Natural killer cell (primary cell): ENCODE measurements at places on chromosomes 7 and 10.
A peak's percentile ranks its signal among the peaks of the same experiment; 100 is the strongest.

- no peak overlapping the region for H3K4me3 ChIP-seq
- no peak overlapping the region for H3K27ac ChIP-seq
- no peaks in the 10 kb centered on the region for H3K4me1 ChIP-seq
- no peaks in the 10 kb centered on the region for H3K36me3 ChIP-seq
Observed at GRCh38 chr7:24587853-24588252, 14.6 kb downstream of the PALS2 start.

DNA sequence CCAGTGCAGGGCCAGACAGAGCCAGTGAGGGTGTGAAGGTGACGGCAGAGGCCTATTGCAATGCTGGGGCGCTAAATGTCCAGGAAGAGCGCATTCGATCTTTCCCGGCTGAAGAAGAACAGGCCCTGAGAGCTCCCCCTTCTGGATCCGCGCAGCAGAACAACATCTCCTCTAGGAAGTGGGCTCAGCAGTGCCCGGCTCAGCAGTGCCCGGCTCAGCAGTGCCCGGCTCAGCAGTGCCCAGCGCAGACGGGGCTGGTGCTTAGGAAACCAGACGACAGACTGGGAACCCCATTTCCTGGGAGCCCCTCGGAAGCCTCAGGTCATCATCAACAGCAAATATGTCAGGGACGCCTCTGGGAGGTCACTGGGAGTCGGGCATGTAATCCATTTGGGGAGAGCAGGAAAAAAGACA lies 4.7 kb upstream of the NOS3 start:
- no peaks in the 10 kb centered on the region for H3K36me3 ChIP-seq
- peak; percentile 78 for DNase-seq

DNA sequence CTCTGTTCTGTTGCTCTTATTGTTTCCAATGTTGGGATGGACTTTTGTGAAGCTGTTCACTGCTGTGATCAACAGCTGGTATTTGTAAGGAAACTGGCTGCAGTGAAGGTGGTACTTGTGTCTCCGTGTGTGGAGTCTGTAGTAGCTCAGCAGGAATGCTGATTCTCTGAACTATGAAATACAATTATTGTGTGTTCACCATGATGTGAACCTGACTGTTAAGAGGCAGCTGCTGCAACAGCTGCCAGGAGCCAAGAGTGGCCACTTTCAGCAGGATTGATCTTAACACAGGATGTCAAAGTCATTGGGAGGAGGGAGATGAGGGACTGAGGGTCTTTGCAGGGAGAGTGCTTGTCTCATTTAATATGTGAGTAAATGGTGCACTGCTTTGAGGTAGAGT lies 13.9 kb downstream of the VSTM2A start:
- no peaks in the 10 kb centered on the region for H3K36me3 ChIP-seq
- no peaks in the 10 kb centered on the region for H3K4me1 ChIP-seq
- H3K4me3 ChIP-seq: no peak overlapping the region
- DNase-seq: no peak

DNA sequence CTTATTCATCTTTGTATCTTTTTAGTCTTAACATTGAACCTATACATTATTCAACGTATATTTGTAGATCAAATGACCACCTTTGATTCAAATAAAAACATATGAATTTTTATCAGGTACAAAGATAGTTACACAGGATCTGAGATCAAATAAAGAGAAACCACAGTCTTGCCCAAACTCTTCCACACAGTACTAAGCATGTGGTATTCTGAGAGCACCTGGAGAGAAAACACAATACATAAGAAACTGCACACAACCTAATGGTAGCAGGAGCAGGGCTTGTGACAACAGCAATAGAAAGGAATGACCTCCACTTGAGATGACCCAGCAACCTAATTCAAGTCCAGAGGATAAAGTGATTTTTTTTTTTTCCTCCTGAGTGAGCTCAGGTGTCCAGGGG lies 6.5 kb upstream of the WASL start:
- H3K27ac ChIP-seq: no peak overlapping the region
- H3K4me3 ChIP-seq: no peak overlapping the region
- DNase-seq: no peak
- H3K4me1 ChIP-seq: no peaks in the 10 kb centered on the region
- H3K36me3 ChIP-seq: no peaks in the 10 kb centered on the region

DNA sequence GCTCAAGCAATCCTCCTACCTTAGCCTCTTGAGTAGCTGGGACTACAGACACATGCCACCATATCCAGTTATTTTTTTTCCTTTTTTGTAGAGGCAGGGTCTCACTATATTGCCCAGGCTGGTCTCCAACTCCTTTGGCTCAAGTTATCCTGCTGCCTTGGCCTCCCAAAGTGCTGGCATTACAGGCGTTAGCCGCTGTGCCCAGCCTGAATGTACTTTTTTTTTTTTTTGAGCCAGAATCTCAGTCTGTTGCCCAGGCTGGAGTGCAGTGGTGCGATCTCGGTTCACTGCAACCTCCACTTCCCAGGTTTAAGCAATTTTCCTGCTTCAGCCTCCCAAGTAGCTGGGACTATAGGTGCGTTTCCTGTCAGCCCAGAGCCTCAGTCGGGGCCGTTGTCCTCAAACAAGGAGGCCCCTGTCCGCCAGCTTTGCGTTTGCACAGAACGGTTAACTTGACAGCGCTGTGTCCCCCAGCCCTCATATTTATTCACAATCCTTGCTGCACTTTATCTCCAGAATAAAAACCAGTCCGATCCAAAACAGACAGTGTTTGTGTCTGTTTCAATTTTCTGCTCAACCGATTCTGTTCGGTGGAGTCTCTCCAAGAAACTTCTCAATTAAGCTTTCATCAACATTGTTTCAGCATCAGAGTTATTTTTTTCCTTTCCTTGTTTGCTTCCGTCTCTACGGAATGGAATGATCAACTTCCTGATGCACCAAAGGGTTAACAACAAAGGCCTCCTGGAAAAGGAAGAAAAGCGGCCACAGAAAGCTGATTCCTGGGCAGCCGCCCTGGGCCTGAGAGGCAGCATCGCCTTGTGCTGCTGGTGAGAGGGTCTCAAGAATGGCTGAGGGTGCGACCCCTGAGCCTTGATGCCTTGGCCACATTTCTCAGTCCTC lies 64.5 kb downstream of the PDIA4 start:
- H3K4me1 ChIP-seq: peaks cover 28% of the 10 kb centered on the region
- peak overlapping the region; percentile 76 for H3K27ac ChIP-seq
- DNase-seq: peak; percentile 37
- H3K27me3 ChIP-seq: no peaks in the 10 kb centered on the region
- H3K4me3 ChIP-seq: peak overlapping the region; percentile 80

- H3K4me3 ChIP-seq: no peak overlapping the region
- no peaks in the 10 kb centered on the region for H3K4me1 ChIP-seq
- H3K27ac ChIP-seq: peak overlapping the region; percentile 47
- peak; percentile 63 for DNase-seq
- H3K36me3 ChIP-seq: no peaks in the 10 kb centered on the region
Observed at GRCh38 chr7:651032-651728, 75.3 kb upstream of the DNAAF5 start.

DNA sequence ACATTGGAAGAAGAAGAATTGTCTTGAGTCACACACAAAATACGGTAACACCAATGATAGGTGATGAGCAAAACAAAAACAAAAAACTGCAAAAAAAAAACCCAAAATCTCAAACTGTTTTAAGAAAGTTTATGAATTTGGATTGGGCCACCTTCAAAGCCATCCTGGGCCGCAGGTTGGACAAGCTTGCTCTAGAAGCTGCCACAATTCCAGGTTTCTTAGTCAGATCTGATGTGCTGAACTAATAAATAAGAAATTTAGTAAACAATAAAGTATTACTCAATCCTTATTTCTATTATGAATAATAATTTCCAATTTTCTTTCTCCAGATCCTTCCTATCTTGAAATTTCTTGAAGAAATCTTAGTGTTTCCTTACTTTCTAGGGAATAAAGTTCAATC lies 10.0 kb downstream of the WASL start:
- H3K36me3 ChIP-seq: no peaks in the 10 kb centered on the region
- no peak overlapping the region for H3K27ac ChIP-seq

DNA sequence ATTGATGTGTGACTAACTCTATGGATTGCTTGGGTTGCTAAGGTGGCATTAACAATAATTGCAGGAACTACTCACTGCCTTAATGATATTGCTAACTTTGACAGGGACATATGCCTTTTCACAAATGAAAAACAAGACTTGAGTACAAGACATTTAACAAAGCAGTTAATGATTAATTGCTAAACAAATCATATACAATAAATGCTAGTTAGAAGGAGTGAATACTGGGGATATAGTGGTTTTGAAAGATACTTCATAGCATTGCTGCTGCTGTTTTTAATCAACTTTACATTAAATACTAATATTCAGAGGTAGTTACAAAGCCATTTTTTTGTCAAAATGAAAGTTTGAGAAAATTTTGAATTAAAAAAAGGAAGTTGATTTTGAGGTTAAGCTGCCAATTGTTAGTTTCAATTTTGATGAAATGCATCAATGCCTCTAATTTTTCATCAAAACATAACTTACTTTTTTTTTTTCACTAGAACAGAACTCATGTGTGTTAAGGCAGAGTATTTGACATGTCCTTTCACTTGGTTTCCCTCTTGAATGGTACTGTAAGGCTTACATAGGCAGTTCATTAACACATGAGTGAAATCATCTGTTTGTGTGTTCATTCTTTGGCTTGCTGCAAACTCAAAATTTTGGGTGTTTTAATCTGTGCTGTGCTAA lies 106.2 kb upstream of the SEMA3D start:
- no peak for DNase-seq
- H3K27me3 ChIP-seq: no peaks in the 10 kb centered on the region
- no peak overlapping the region for H3K4me3 ChIP-seq
- H3K27ac ChIP-seq: no peak overlapping the region
- H3K4me1 ChIP-seq: no peaks in the 10 kb centered on the region

DNA sequence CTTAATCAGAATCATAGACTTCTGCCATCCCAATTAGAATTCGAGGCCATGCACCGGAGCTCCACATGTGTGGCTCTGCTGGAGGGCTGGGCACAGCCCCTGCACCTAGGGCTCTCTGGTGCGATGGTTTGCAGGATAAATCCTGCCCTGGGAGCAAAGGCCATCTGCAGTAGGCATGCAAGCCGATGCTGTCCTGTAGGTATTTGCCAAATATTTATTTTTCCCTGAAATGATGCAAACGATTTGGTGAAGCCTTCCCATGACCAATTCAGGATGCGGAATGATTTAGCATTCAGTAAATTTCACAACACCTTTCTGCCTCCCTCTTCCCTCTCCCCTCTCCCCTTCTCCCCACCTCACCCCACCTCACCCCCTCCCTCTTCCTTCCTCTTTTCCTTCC lies 170.6 kb downstream of the EBF3 start:
- DNase-seq: no peak
- H3K4me1 ChIP-seq: no peaks in the 10 kb centered on the region
- H3K27me3 ChIP-seq: no peaks in the 10 kb centered on the region
- H3K4me3 ChIP-seq: no peak overlapping the region

DNA sequence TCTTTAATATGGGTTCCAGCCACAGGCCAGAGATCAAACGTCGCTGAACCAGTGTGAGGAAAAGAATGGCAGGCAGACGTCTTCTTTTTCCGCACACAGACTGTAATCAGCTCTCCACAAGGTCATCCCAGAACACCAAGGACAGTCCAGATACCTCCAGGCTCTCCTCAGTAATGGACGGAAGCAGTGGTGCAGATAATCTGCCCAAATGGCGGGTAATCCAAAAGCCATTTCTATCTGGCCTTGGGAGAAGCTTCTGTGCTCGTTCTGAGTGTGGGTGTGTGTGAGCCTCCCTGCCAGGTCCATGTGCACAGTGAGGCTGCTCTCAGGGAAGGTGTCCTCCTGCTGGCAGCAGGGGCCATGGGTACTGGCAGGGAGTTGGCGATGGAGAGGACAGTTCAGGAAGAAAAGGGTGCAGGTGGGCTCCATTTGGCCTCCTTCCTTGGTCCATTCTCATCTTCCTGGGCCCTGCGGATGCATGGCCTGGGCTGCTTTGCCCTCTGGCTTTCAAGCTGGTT lies 15.6 kb upstream of the TEX36 start:
- no peak overlapping the region for H3K27ac ChIP-seq
- H3K4me3 ChIP-seq: no peak overlapping the region
- no peak for DNase-seq
- peaks cover under 1% of the 10 kb centered on the region for H3K4me1 ChIP-seq

- no peak overlapping the region for H3K4me3 ChIP-seq
- H3K27me3 ChIP-seq: no peaks in the 10 kb centered on the region
- no peaks in the 10 kb centered on the region for H3K4me1 ChIP-seq
- peak; percentile 45 for DNase-seq
- no peaks in the 10 kb centered on the region for H3K36me3 ChIP-seq
Observed at GRCh38 chr10:126504063-126504760, 115.9 kb upstream of the ADAM12 start.

GRCh38 chr10:26950934-26951333 lies 90.2 kb upstream of the ABI1 start:
- no peak for DNase-seq
- H3K36me3 ChIP-seq: no peaks in the 10 kb centered on the region
- H3K4me1 ChIP-seq: no peaks in the 10 kb centered on the region
- peaks cover 4% of the 10 kb centered on the region for H3K27me3 ChIP-seq
- no peak overlapping the region for H3K4me3 ChIP-seq
- no peak overlapping the region for H3K27ac ChIP-seq

DNA sequence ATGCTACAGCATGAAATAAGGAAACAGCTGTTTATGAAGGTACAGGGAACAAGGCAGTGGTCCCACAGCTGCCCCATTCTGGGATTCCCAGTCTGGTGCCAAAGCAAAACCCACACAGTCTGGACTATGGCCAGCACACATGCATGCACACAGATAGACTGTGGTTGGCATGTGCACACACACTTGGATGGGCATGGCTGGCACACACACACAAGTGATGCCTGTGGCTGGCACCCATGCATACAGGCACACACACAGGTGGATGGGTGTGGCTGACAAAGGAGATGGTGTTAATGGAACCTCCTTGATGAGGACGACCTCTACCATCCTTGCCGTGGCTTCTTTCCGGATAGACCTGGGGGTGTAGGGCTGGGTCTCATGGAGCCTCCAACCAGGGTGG lies 114.0 kb upstream of the LYZL2 start:
- no peak overlapping the region for H3K4me3 ChIP-seq
- H3K4me1 ChIP-seq: peaks cover 3% of the 10 kb centered on the region
- no peaks in the 10 kb centered on the region for H3K36me3 ChIP-seq
- DNase-seq: no peak

GRCh38 chr7:102291056-102291915 lies 4.6 kb downstream of the SH2B2 start:
- H3K4me3 ChIP-seq: no peak overlapping the region
- no peak overlapping the region for H3K27ac ChIP-seq
- peaks cover 49% of the 10 kb centered on the region for H3K4me1 ChIP-seq
- peak; percentile 71 for DNase-seq
- no peaks in the 10 kb centered on the region for H3K36me3 ChIP-seq
- no peaks in the 10 kb centered on the region for H3K27me3 ChIP-seq

GRCh38 chr10:73905256-73906020 lies 5.5 kb upstream of the PLAU start:
- H3K4me1 ChIP-seq: peaks cover 32% of the 10 kb centered on the region
- peaks cover 11% of the 10 kb centered on the region for H3K27me3 ChIP-seq
- DNase-seq: no peak
- no peak overlapping the region for H3K27ac ChIP-seq
- no peaks in the 10 kb centered on the region for H3K36me3 ChIP-seq

GRCh38 chr7:44987457-44987856 lies 8.6 kb upstream of the MYO1G start:
- peaks cover 37% of the 10 kb centered on the region for H3K4me1 ChIP-seq
- H3K27me3 ChIP-seq: no peaks in the 10 kb centered on the region
- H3K27ac ChIP-seq: no peak overlapping the region
- DNase-seq: no peak

- H3K36me3 ChIP-seq: no peaks in the 10 kb centered on the region
- no peak for DNase-seq
- H3K4me1 ChIP-seq: no peaks in the 10 kb centered on the region
- H3K27me3 ChIP-seq: no peaks in the 10 kb centered on the region
Observed at GRCh38 chr10:45064998-45065397, 64.3 kb downstream of the ZNF22 start.
